ENCODE measurements at places on chromosomes 12 and 14. TPM values are rescaled to one million over a fixed set of nuclear protein-coding genes. Genes with fewer than 3 reads are reported as not detected.

The KRT75 gene
- not detected for total RNA-seq

The LIN7A gene
- total RNA-seq: 20.1 TPM

The ESR2 gene
- not detected for total RNA-seq

The NUAK1 gene
- total RNA-seq: 4.9 TPM

The GPR137C gene
- 0.81 TPM for total RNA-seq

The B4GALNT3 gene
- total RNA-seq: 0.30 TPM

The SNAPC1 gene
- total RNA-seq: 11.0 TPM

The A2M gene
- total RNA-seq: not detected

The TEX52 gene
- not detected for total RNA-seq

The TAS2R7 gene
- total RNA-seq: not detected

The MYH7 gene
- total RNA-seq: not detected

The B3GNT4 gene
- total RNA-seq: not detected

The CABP1 gene
- not detected for total RNA-seq

The GPX2 gene
- total RNA-seq: not detected

All from MG63 (cell line).